IgD-negative memory B cell (primary cell): ENCODE measurements at places on chromosomes 3 and 15. TPM values are rescaled to one million over a fixed set of nuclear protein-coding genes. Genes with fewer than 3 reads are reported as not detected.

Gene C2CD4A
- not detected for polyA plus RNA-seq

Gene EPHB1
- polyA plus RNA-seq: 0.71 TPM

Gene HRH1
- polyA plus RNA-seq: not detected

Gene FILIP1L
- 1.1 TPM for polyA plus RNA-seq

Gene DNAH12
- polyA plus RNA-seq: not detected

Gene SOX2
- polyA plus RNA-seq: not detected

Gene HYAL1
- 0.14 TPM for polyA plus RNA-seq

Gene RTP1
- polyA plus RNA-seq: not detected

Gene HRG
- not detected for polyA plus RNA-seq

Gene NR2E3
- polyA plus RNA-seq: 0.78 TPM

Gene MYLK
- polyA plus RNA-seq: 2.4 TPM

Gene ALDH1A3
- polyA plus RNA-seq: not detected

Gene TOPBP1
- 13.7 TPM for polyA plus RNA-seq

Gene GRM7
- polyA plus RNA-seq: not detected

Gene SPSB4
- polyA plus RNA-seq: not detected

Gene ANKRD34C
- not detected for polyA plus RNA-seq

Gene SLC25A20
- polyA plus RNA-seq: 13.7 TPM

Gene RTP3
- not detected for polyA plus RNA-seq

Gene STRIT1
- not detected for polyA plus RNA-seq

Gene PPP4R2
- polyA plus RNA-seq: 37.6 TPM
